Memory B cell (primary cell): ENCODE measurements at places on chromosomes 6 and 20.

- DNase-seq, result no peak
These were observed 52.4 kb downstream of the FNDC1 start for GRCh38 chr6:159221486-159222170.

- no peak for DNase-seq
These were observed 93.7 kb downstream of the ASXL1 start for GRCh38 chr20:32451682-32452461.

DNA sequence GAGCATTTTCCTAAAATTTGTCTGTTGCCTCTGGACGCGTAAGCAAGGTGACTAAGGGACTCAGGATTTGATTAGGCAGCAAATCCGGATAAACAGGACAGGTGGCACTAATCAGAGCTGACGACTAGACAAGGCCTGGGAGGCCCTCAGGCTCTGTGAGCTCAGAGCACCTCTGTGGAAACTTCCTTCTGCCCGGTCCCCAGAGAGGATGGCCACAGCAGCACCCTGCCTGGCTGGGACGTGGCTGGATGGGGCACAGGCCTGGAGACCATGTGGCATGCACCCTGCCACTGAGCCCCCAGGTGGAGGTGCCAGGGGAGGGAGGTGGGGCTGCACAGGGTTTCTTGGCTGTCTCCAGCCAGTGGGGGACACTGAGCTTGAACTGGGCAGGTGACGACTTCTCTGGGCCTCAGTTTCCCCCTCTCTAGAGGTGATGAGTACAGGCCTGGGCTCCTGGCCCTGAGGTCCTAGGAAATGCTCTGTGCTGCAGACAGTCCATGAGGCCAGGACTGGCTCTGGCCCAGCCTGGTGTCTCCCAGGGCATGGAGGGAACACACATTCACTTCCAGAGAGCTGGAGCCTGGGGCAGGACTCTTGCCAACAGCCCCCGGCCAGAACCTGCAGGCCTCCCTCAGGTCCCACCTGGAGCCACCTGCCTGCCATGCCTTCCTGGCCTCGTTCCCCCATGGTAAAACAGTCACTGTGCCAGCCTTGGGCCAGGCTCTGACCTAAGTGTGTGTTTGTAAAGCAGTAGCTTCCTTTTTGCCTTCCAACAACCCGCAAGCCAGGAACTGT lies 39.6 kb upstream of the STX16 start:
- DNase-seq, result no peak

- DNase-seq, result no peak
These were observed 368.9 kb upstream of the JARID2 start for GRCh38 chr6:14876778-14877613.

- no peak for DNase-seq
These were observed 313.0 kb upstream of the CDYL start for GRCh38 chr6:4463236-4463635.

GRCh38 chr6:151147118-151147832 lies 92.5 kb upstream of the AKAP12 start:
- no peak for DNase-seq

GRCh38 chr6:32627831-32628230 lies 9.4 kb upstream of the HLA-DQA1 start:
- peak; percentile 68 for DNase-seq

- DNase-seq, result no peak
These were observed 102.3 kb downstream of the IRF4 start for GRCh38 chr6:493840-494239.

DNA sequence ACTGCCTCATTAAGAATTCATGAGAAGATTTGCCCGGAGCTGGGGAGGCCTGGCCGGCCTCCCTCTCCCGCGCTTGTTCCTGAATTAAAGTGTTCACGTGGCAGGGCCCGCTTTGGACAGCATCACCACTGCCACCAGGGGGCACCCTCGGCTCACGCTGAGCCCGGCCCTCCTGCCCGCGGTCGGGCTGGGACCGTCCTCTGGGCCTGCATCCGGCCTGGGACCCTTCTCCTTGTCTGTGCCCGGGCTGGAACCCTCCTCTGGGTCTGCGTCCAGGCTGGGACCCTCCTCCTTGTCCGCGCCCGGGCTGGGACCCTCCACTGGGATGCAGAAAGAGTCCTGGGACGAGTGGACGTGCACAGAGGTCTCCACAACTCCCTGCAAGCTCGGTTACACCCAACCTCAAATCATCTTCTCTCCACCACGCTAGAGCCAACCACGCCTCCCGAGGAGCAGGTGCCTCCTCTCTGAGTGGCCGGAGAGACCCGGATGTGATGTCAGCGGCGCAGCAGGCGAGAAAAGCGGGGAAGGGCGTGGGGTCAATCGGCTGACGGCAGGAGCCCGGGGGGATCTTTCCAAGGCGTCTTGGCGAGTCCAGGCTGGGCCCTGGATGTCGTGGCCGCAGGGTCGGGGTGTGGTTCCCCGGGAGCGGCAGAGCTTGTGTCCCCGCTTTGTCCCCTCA lies 50.9 kb upstream of the DACT2 start:
- DNase-seq, result no peak

- DNase-seq, result no peak
These were observed 42.1 kb upstream of the FOXA2 start for GRCh38 chr20:22626496-22626895.

DNA sequence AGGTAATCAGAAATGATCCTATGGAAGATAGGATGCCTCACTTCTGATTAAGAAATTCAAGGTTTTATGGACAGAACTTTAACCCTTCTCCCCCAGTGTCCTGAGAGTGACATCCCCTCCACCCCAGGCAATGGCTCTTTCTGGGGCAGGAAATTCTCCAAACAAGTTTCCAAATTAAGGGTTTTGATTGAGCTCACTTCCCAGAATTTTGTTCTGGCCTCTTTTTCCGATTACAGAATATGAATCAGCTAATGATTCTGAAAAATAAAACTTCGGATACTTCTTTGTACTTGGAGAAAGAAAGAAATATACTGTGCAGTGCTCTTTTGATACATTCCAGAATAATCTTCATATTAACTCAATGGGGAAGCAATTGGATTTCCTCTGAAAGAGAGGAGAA lies 32.8 kb upstream of the TASP1 start:
- DNase-seq, result no peak
